ENCODE measurements at places on chromosomes 13 and 19.
A peak's percentile ranks its signal among the peaks of the same experiment; 100 is the strongest.

DNA sequence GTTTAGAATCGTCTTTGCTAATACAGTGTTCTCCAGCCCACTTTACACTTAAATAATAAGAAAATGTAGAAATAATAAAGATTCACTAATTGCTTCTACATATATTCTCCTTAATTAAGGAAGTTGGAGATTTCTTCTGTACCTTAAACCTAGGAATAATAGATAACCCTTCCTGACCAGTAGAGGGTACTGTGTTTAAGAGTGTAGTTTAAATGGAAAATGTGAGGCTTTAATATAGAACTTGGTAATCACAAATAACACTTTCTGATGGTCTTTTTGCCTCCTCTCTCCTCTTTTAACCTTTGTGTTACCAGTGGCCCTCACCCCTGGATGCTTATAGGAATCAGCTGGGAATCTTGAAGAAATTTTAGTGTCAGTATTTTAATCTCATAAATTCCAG, 20.7 kb downstream of the POMP start:
- DNase-seq = no peak

GRCh38 chr13:69461397-69461796, 646.2 kb upstream of the ATXN8OS start:
- DNase-seq = no peak

- DNase-seq = peak; percentile 21
Measured at GRCh38 chr13:28657784-28658538, 969 bp upstream of the POMP start.

DNA sequence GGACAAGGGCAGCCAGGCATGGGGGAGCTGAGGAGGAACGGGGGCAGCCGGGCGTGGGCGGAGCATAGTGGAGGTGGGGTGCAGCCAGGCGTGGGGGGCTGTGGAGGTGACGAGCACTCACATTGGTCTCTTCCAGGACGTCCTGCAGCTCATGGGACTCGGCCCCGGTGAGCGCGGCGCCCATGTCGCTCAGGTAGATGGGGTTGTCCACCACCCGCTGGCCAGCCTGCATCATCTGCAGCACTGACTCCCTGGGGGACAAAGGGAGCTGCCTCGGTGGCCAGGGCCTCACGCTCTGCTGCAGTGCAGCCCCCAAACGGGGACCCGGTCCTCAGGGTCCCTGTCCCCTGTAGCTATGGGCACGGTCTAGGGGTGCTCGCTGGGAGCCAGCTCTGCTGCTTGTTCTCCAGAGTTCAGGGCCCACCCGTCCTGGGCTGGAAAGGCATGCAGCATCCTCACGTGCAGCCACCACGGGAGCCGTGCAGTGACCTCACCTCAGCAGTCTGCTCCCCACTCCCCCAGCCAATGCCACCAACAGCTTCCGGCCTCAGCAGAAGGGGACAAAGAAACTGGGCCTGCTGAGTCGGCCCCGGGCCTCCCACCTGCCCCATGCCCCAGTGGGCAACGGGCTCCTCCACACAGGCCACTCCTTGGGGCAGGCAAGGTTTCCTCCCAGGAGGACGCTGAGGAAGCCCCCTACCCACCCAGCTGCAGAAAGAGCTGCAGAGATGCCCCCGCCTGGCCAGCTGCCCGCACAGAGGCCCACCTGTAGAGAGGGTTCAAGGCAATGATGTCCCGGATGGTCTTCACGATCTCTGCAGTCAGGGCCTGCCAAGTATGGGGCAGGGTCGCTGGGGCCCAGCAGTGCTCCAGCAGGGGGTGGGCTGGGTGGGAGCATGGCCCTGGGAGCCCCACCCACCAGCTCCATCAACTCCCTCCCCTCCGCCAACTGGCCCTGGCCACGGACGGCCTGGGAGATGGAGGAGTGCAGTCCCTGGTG, 12.1 kb downstream of the LONP1 start:
- no peak for DNase-seq

- DNase-seq = no peak
Measured at GRCh38 chr13:64276232-64276631, 2860.6 kb upstream of the PCDH20 start.

DNA sequence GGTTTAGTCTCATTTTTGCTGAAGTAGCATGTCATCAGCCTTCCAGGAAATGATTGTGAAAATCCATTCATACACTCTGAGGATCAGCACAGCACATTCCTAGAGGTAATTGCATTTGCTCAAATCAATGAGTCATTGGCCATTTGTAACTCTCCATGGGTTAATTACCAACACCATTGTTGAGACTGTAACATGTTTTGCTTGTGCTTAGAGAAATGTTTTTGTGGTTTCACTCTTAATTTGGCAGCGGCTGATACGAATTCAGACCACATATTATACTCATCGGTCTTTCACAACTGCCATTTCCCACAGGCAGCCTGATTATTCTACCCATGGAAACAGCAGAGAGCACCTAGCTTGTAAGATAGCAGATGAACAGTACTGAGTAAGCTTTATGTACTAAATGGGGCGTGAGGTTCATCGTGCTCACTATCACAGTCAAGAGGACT, 110.3 kb downstream of the NHLRC3 start:
- DNase-seq = peak; percentile 4

GRCh38 chr13:109105899-109106298, 476.5 kb downstream of the MYO16 start:
- no peak for DNase-seq

GRCh38 chr19:18344582-18344950, 4.2 kb downstream of the PGPEP1 start:
- DNase-seq = no peak

Data from suppressor macrophage treated with lipopolysaccharide for 1 hour (primary cell).